Caco-2 (cell line): ENCODE measurements at places on chromosomes 16 and 17.
A peak's percentile ranks its signal among the peaks of the same experiment; 100 is the strongest.

GRCh38 chr16:19883296-19883965, 1.2 kb downstream of the GPRC5B start:
- no peak for DNase-seq

- DNase-seq = no peak
These were observed 18.1 kb downstream of the SDK2 start for GRCh38 chr17:73625991-73626673.

GRCh38 chr17:27808628-27809027, 8.3 kb upstream of the NOS2 start:
- DNase-seq = no peak

- DNase-seq = no peak
These were observed 14.9 kb upstream of the RBFOX3 start for GRCh38 chr17:79625706-79626105.

DNA sequence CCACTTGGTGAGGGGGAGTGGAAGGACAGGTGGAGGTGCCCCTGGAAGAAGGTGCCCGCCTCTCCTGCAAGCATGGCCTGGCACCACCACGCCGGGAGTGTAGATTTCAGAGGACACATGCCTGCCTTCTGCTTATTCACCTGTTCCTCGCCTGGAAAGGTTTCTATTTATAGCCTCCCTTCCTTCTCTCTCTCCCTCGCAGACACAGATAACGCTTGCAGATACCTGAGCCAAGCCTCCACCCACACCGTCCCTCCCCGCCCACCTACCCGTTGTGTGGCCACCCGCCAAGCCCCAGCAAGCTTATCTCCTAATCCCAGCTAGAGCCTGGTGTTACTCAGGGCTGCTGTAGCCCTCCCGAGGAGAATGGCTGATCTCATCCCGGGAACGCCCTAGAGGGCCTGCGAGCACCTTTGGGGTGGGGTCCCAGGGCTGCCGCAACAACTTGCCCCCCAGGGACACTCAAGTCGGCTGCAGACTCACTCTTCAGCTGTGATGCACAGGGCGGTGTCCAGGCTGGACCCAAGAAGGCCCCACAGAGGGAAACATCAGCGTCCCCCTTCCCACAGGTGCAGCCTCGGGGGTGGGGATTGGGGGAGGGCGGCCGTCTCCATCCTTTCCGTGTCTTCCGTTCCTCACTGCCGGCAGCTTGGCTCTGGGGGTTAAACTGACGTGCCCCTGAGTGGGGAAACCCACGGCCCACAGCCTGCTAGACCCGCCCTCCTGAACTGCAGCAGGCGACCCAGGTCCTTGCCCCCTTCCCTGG, 1.9 kb upstream of the SNAI3 start:
- DNase-seq = peak; percentile 88

GRCh38 chr16:22098405-22099255, 6.3 kb downstream of the VWA3A start:
- DNase-seq = no peak

GRCh38 chr16:56068816-56069215, 122.5 kb upstream of the GNAO1 start:
- DNase-seq = no peak

DNA sequence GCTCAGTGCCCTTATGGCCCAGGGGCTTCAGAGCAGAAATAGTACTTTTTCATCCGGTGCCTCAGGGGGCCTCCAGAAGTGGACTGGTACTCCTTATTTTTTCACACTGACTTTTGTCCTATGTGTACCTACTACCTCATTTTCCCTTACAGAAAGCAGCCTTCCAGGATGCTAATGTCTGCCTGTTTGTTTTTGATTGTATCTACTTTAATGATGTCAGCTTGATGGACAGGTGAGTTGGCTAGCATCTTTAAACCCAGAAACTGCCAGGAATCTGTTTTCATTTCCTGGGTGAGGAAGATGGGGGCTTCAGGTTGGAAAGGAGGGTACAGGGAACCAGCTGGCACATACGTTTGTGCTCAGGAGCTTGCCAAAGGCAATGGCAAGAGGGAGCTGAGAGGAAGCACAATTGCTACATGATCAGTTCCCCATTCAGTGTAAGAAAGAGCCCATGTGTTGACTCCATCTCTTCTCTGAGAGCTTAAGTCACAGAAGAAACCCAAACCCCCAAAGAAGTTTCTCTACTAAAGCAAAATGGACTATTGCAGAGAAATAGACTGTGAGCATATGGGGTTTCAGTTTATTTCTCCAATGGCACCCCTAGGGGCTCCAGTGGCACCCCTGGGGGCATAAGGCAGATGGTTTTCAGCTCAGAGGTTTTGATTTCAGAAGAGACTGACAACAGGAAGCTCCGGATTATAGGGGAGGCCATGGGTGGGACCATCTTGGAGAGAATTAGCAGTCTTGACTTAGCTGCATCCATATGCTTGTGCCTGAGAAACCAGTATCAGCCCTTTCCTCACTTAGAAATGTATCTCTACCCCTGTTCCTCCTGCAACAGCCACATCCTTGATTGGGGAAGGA, 16.3 kb downstream of the LIG3 start:
- no peak for DNase-seq

GRCh38 chr16:58109330-58109729, 19.9 kb downstream of the CFAP20 start:
- DNase-seq = no peak

- no peak for DNase-seq
These were observed 154.5 kb downstream of the AATF start for GRCh38 chr17:37103231-37103630.

DNA sequence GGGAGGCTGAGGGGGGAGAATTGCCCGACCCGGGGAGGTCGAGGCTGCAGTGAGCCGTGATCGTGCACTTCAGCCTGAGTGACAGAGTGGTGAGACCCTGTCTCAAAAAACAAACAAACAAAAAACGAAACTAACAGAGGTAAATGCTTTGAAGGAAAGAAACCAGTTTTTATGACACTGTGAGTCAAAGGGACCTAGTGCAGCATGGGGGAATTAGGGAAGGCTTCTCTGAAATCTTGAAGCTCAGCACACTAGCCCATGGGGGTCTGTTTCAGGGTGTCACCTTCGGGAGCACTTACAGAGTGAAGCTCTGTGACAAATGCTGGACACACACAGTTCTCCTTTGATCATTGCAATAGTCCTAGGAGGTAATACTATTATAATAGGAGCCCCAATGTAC, 16.6 kb downstream of the ITPRIPL2 start:
- no peak for DNase-seq

DNA sequence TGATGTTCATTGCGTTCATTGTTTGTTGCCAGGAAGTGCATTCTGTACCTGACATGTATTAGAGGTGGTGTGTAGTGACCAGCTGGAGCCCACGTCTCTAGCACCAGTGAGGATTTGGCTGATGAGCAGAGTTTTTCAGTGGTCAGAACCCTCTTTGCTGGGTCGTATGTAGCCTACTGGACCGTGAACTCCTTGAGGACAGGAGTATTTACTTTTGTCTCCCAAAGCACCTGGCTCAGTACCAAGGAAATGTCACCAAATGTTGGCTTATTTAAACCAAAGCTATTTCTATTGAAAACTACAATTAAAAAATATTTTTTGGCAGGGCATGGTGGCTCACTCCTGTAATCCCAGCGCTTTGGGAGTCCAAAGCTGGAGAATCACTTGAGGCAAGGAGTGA, 262.7 kb downstream of the SNX29 start:
- no peak for DNase-seq

- DNase-seq = no peak
These were observed 3.8 kb downstream of the RAB37 start for GRCh38 chr17:74740641-74741387.

GRCh38 chr17:81119223-81120148, 45.8 kb upstream of the PVALEF start:
- peak; percentile 96 for DNase-seq

GRCh38 chr17:10842658-10843057, 4.8 kb upstream of the PIRT start:
- no peak for DNase-seq

- DNase-seq = no peak
These were observed 17.9 kb downstream of the MINK1 start for GRCh38 chr17:4851084-4851483.

- DNase-seq = no peak
These were observed 8.1 kb downstream of the HROB start for GRCh38 chr17:44149750-44150329.

DNA sequence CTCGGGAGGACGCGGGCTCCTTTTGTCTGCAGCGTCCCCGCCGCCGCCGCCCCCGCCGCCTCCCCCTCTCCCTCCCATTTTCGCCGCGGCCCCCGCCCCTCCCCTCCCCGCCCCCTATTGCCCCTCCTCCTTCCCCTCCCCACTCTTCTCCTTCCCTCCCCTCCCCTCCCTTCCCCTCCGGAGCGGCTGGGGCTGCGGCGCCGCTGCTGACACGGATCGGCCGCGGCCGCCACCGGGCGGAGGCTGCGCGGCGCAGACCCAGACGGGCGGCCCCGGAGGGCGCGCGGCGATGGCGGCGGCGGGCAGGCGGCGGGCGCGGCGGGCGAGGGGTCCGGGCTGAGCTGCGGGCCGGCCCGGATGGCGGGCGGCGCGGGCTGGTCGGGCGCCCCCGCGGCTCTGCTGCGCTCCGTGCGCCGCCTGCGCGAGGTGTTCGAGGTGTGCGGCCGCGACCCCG, at the start of gene RAB11FIP4:
TSS of gene RAB11FIP4 (plus strand) at position 180 of the 454 bp plus-strand sequence. CDS start at position 358, 178 bp downstream.
- no peak for DNase-seq

GRCh38 chr17:77218902-77219301, 78.1 kb downstream of the SEC14L1 start:
- DNase-seq = no peak

DNA sequence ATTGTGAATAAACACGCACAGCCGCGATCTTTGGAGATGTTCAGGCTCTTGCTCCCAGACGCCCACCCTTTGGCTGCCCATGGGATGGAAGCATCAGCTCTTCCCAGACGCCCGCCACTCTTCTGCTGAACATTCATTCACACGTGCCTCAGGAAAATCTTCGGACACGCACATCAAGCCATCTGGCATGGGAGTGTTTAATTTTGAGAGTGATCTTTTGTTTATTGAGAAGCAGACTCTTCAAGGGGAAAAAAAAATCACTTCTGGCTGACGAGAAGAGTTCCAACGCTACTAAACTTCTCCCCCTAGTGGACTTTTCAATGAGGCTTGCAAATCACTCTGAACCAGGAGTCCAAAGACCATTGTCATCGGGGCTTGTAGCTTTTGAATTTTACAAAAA, 62.0 kb upstream of the NUDT7 start:
- DNase-seq = no peak

DNA sequence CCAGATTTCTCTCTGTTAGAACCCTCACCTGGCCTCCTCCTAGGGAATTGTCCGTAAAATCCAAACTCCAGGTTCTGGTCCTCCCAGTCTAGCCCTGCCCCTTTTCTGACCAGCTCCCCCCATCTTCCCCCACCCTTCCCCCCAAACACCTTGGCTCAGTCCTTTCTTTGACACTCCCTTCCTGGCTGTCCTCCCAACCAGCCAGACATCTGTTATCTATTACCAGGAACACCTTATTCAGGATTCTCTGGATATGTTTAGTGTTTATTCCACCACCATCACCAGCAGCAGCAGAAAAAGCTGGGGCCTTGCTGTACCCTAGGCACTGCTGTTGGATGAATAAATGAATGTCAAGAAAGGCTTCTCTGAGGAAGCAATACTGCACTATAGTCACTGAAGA, 4.0 kb upstream of the CMTM3 start:
- DNase-seq = no peak

- DNase-seq = no peak
These were observed 6.3 kb downstream of the KRT24 start for GRCh38 chr17:40697297-40697696.

DNA sequence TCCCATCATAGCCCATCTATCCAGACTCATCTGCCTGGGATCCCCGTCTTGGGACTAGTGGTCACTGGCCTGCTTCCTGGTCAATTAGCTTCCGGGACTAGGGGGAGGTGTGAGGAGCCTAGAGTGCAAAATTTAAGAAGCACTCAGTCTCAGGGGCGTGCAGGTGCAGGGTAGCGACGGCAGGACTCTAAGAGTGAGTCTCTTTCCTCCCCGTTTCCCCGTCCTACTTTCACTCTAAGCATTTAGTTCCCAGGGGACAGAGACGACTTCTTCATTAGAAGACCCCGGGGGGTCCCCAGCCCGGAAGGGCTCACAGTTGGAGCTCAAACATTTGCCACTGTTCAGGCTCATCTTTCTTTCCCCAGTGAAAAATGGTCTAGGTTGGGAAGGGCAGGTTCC, 677 bp upstream of the ZNHIT3 start:
- DNase-seq = no peak

GRCh38 chr17:15513856-15514459, 46.5 kb upstream of the CDRT4 start:
- DNase-seq = no peak

DNA sequence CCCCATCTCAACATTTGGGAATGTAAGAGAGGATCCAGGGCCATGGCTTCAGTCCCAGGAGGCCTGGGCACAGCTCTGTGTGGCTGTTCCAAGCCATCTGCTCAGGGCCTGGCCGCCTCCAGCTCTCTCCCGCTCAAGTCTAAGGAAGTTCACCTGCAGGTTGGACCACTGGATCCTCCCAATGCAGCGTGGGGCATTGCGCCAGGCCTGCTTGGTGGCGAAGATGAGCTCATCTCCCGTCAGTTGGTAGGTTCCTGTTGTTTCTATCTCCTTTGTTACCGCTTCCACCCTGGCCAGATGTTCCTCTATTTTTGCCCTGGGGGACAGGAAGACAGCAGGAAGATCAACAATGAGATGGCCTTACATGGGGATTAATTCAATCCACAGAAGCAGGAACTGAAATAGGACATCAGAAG, 17.5 kb downstream of the NOS2 start:
- no peak for DNase-seq

GRCh38 chr17:29120433-29120832, 59.8 kb downstream of the MYO18A start:
- no peak for DNase-seq

GRCh38 chr17:82399041-82399441, 19.1 kb upstream of the HEXD start:
- DNase-seq = no peak

GRCh38 chr17:4945176-4945943, 3.0 kb downstream of the PFN1 start:
- DNase-seq = peak; percentile 58

DNA sequence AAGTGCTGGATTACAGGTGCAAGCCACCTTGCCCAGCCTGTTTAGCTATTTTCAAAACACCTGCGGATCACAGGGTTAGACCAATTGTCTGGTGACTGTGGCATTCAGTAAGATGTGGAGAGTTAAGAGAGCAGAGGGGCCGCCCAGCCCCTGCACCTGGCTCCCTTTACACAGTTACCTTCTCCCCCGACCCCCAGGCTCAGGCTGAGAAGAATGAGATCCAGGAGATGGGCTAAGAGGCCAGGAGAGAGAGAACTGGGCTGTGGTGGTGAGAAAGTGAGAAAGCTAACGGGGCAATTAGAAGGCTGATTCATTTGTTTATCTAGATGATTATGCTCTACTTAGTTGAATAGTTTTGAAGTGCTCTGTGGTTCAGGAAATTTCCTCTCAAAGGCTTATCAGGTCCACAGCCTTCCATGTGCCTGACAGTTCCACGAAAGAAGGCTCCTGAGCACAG, 67.8 kb upstream of the AXIN2 start:
- no peak for DNase-seq

DNA sequence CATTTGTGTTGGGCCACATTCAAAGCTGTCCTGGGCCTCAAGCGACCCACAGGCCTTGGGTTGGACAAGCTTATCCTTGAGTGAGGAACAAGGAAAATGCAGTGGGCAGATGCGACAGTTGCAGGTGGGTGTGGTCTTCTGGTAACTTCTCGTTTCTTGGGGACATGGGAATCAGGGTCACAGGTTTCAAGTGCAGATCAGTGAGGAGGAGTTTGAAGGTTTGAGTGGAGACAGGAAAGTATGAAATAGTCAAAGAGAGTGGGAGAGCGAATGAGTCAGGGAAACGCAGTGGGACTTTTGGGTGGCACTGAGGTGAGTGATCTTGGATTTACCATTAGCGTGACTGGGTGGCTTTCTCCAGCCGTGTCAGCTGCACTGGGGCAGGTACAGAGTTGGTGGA, 15.4 kb upstream of the CCL22 start:
- DNase-seq = no peak

- no peak for DNase-seq
These were observed 34.4 kb downstream of the HAPSTR1 start for GRCh38 chr16:9125658-9126505.
